Mesenteric fat pad (tissue), 1 donor: ENCODE measurements at places on chromosomes 3 and 15. TPM values are rescaled to one million over a fixed set of nuclear protein-coding genes. Genes with fewer than 3 reads are reported as not detected.

The ANKUB1 gene
- total RNA-seq = not detected

The DPPA2 gene
- total RNA-seq = not detected

The TSPAN3 gene
- 558 TPM for total RNA-seq

The HHLA2 gene
- 0.32 TPM for total RNA-seq

The SAMD7 gene
- total RNA-seq = not detected

The SLC51A gene
- 1.3 TPM for total RNA-seq

- DNase-seq = no peak
These were observed 49.2 kb upstream of the P3H2 start for GRCh38 chr3:190169877-190170276.

- DNase-seq = no peak
These were observed 284.9 kb downstream of the UACA start for GRCh38 chr15:70478251-70478990.

DNA sequence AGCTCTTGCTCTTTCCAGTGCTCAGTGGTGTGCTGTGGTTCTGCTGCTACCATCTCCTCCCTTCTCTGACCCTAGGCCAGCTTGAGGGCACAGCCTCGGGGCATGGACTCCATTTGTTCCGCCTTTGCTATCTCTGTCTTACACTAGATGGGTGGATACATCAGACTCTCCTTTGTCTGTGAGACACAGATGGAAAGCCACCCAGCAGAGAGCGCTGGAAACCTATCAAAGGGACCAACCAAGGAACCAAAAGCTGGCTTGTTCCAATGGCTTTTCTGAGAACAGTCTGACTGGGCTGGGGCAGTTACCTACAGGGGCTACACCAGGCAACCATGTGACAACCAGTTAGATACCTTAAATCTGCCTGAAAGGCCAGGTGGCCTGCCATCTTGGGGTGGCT is 63.8 kb downstream of the NPTN start:
- no peak for DNase-seq
